GM23248 (cell line): ENCODE measurements at places on chromosomes 3 and 15. TPM values are rescaled to one million over a fixed set of nuclear protein-coding genes. Genes with fewer than 3 reads are reported as not detected.

GRCh38 chr3:5276934-5277333 is 89.4 kb downstream of the EDEM1 start:
- no peaks in the 10 kb centered on the region for H3K36me3 ChIP-seq
- H3K27me3 ChIP-seq, result no peaks in the 10 kb centered on the region
- DNase-seq, result no peak
- H3K4me1 ChIP-seq, result peaks cover 6% of the 10 kb centered on the region; the same call in 1 of the 2 replicates
- no peak overlapping the region for H3K4me3 ChIP-seq
- no peak overlapping the region for H3K27ac ChIP-seq

DNA sequence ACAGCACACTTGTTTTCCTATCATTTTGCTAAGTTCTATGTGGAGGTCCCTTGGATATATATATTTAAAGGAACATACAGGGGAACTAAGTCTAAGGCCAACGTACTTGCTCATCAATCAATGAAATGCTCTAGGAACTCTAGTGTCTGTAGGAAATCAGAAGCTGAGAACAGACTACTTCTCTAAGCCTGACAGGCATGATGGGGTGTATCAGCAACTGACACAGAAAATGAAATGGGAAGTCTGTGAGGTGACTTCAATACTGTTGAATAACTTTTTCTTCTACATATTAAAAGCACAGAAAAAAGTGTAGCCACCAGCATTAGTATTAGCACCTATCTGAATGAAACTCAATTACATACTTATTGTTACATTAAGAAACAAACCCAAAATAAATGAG is 56.9 kb upstream of the CSPG5 start:
- no peak overlapping the region for H3K27ac ChIP-seq
- no peaks in the 10 kb centered on the region for H3K4me1 ChIP-seq
- peaks cover 72% of the 10 kb centered on the region for H3K36me3 ChIP-seq
- no peak overlapping the region for H3K4me3 ChIP-seq

DNA sequence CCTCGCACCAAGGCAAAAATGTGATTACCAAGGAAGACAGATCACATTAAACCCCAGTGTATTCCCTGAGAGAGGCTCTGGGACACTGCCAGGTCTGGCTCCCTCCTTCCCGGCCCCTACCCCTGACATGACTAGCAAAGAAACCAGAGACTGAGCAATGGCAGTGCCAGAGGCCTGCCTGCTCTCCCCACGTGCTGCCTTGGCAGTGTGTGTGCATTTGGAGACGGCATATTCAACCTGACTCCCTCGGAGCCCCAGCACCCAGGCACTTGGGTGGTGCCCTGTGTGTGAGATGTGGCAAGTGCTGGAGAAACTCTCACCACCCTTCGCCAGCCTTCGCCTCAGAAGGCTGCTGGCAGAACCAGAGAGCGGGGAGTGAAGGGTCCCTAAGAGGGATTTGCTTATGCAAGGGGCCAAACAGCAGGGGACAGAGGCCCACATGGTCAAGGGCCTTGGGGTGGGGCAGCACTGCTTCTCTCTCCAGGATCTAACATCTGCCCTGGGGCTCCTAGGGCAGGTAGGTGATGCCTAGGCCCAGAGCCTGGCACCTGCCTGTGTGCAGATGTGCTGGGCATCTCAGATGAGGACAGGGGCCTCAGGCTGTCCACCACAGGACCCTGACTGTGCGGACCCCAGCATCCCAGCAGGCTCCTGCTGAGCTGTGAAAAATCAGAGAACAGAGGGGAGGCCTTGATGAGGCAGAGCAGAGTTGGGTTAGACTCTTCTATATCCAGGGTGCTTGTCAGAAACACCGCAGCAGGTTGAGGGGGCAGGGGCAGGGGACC is 23.6 kb upstream of the PLXNA1 start:
- H3K4me3 ChIP-seq, result no peak overlapping the region
- H3K4me1 ChIP-seq, result peaks cover 20% of the 10 kb centered on the region

The CPNE9 gene
- not detected in 2 replicates for total RNA-seq

The PLA2G4F gene
- not detected in 2 replicates for total RNA-seq
